ENCODE measurements at places on chromosomes 7 and 10. TPM values are rescaled to one million over a fixed set of nuclear protein-coding genes. Genes with fewer than 3 reads are reported as not detected.

GRCh38 chr7:95578299-95578855, 17.9 kb downstream of the PDK4 start:
- no peak for DNase-seq

DNA sequence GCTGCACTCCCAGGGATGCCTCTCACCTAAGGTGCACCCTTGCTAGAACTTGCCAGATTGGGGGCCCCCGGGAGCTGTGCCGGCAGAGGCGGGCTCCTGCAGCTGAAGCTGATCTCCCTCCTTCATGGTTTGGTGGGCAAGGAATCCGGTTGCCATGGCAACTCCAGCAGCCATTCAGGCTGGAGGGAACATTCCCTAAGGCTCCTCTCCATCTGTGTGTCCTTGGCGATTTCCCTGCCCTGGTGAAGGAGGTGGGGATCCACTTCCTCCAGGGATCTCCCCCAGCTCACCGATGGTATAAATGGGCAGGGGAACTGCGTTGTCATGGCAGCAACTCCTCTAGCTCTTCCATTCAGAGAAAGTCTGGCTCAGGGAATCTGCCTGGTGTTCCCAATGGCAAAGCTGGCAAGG, 49.6 kb upstream of the GPR158 start:
- DNase-seq: no peak

GRCh38 chr10:124562425-124563060, 100.9 kb downstream of the LHPP start:
- no peak for DNase-seq

GRCh38 chr10:123607386-123607785, 58.8 kb upstream of the GPR26 start:
- DNase-seq: no peak

GRCh38 chr7:151206914-151207313, 3.4 kb downstream of the H2BK1 start:
- DNase-seq: no peak

- DNase-seq: no peak
Measured at GRCh38 chr7:10677668-10678232, 295.9 kb upstream of the PHF14 start.

- no peak for DNase-seq
Measured at GRCh38 chr10:60050366-60050765, 144.0 kb upstream of the CCDC6 start.

DNA sequence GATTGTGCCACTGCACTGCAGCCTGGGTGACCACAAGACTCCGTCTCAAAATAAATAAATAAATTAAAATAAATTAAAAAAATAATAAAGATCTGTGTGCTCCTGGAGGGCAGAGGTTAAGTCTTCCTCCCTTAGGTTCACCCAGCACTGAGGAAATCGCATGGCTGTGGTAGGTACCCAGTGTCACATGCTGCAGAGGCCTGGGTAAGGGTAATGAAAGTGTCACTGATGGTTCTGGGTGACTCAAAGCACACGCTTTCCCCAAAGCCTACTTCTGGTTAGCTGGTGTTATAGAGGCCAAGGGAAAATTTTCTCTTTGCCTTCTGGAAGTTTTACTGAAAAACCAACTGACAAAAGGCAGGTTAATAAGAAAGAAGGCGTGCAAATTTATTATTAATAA, 88.8 kb upstream of the ITGB1 start:
- DNase-seq: no peak

DNA sequence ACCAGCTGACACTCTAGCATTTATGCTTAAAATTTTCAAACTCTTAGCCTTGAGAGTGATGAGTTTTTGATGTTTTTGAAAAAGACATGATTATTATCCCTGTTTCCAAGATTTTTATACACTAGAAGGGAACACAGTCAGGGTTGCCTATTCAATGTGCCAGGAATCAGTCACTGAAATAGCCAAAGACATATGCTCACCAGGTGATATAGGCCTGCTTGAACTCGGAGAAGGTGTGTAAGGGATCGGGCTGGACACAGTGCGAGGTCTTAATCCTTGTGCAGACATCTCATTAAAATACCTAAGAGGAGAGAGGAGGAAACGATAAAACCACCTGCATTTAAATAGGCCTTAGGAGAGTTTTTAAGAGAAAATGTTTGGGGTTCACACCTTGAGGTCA, 51.0 kb upstream of the MRLN start:
- no peak for DNase-seq

- no peak for DNase-seq
Measured at GRCh38 chr10:97875391-97875790, 25.7 kb downstream of the GOLGA7B start.

DNA sequence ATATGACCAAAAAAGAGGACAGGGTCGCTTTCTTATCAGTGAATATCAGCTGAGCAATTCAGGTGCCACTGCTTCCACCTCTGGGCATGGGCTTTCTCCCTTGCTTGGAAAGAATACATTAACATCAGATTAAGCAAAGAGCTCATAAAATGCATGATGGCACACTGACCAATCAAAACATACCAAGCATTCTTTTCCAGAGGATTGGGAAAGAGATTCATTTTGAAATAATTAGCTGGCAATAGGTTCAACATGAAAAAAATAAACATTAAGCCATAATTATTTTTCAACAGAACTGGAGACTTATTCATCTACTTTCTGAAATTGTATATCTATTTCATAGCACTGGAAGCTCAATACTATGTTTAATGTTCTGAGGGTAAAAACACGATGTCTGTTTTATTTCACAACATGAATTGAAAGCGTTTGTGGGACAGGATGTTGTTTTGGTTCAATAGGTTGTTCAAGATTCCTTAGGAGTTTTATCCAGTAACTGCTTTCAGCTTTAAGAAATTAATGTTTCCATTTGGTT, 53.2 kb downstream of the TFAM start:
- DNase-seq: no peak

DNA sequence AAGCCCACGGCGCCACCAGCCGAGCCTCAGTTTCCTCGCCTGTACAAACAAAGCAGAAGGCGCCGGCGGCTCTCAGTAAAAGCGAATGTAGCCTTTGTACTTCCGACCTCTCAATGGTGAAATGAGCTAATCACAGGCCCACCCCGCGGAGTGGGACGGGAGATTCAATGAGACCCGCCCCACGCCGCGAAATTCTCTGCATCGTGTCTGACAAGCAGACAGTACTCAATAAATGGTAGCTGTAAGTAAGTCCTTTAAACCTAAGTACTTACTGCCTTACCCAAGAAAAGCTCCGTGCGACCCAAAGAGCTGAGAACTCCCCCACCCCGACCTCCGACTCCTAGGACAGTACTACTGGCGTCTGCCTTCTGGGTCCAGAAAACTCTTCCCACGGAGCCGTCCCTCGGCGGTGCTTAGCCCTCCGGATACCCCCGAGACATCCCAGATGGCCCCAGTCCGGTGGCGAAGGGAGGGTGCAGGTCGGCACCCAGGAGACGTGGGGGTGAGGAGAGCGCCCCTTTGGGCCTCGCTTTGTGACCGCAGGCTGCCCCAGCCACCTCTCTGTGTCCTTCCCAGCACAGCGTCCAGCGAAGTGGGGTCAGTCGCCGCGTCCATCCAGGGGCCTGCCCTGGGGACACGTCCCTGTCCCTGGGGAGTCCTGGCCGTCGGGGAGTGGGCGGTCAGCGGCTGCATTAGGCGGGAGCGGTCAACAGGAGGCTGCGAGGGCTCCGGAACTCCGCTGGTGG, 972 bp upstream of the CXCL12 start:
- DNase-seq: no peak

- DNase-seq: no peak
Measured at GRCh38 chr10:76396134-76396533, 964.7 kb downstream of the LRMDA start.

ZCWPW1 gene
- total RNA-seq: 4.1 TPM

CAMK2B gene
- total RNA-seq: not detected

CYP26C1 gene
- 0.39 TPM for total RNA-seq

GIGYF1 gene
- 29.5 TPM for total RNA-seq

DNAJC1 gene
- 15.9 TPM for total RNA-seq

NPC1L1 gene
- total RNA-seq: 46.0 TPM

PTER gene
- total RNA-seq: 30.1 TPM

Measured in Calu3 (cell line).